ENCODE measurements at places on chromosomes 3 and 15.

DNA sequence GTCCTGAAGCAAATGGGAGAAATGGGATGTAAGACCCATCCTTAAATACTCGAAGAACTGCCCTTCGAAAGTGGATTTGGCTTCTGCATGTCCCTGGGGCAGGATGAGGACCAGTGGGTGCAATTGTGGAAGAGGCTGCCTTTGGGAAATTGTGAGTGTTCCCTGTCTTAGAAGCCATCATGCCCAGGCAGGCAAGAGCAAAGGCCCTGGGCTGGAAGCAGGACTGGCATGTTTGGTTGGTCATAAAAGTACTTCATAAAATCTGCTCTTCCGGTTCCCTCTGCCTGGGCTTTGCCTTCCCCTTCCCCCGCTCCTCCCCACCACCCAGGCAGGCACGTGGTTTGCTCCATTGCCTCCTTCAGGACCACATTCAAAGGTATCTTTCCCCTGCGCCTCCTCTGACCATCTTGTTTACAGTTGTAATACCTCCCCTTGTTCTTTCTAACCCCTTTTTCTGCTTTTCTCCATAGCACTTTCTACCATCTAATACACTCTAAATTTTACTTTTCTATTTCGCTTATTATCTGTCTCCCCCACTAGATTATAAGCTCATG lies 8.3 kb downstream of the MINAR1 start:
- no peak for DNase-seq

DNA sequence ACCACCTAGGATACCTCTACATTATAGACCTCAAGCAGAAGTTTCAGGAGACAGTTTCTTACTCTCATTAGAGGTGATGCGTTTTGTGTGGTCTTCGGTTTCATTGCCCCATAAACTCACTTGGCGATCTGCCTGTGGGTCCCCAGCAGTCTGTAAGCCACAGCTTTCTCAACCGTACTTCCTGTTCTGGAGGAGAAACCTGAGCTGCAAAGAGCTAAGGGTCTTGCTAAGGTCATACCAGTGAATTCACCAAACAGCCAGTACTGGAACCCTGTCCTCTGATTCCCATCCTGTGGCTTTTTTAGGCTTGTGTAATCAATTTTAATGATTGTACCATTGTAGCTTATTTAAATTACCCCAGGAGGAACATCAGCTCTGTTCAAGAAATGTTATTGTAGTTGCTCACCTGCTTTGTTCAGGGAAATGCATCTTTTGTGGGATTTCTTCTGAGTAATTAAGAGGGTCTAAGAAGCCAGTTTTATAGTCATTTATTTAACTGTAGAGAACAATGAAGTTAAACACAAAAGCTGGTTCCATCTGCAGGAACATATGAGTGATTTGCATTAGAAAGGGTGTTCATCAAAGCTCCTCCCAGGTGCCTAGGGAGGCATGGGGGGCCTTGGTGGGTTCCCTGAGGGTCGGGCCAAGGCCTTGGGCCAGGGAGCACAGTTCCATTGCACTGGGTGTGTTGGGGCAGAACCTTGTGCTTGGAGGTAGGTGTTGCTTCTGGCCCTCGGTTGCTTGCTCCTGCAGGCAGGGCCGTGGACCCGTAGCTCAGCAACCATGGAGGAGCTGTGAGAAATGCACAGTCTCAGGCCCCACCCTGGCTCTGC lies 69.6 kb downstream of the APBA2 start:
- DNase-seq, result peak; percentile 8

DNA sequence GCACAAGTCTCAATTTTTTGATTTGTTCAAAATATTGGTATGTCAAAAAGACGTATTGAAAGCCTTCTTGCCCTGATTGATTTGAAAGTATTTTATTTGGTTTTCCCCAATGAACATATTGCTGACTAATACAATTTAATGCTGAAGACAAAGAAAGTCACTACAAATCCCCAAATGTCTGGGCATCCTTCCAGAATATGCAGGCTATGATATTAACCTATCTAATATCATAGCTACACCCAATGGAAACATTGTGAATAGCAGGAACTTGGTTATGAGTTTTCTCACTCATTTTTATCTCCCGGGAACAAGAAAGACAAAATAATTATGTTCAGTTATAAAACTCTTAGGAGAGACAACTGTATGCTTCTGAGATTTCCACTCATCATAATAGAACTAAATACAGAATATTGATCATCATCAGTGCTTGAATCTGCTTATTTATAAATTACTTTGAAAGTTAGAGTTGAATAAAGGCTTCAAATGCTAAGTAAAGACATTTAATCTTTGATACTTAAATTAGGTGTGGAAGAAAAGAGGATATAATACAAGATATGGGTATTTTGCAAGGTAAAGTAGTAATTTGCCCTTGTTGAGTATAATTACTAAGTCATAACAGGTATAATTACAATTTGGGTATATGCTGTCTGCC lies 483.9 kb downstream of the RBMS3 start:
- peak; percentile 4 for DNase-seq

- no peak for DNase-seq
These were observed 132.6 kb downstream of the NR2F2 start for GRCh38 chr15:96462768-96463750.

GRCh38 chr15:92763459-92763858 lies 107.9 kb upstream of the FAM174B start:
- DNase-seq, result no peak

- no peak for DNase-seq
These were observed 194.5 kb downstream of the MEX3B start for GRCh38 chr15:81851325-81851724.

DNA sequence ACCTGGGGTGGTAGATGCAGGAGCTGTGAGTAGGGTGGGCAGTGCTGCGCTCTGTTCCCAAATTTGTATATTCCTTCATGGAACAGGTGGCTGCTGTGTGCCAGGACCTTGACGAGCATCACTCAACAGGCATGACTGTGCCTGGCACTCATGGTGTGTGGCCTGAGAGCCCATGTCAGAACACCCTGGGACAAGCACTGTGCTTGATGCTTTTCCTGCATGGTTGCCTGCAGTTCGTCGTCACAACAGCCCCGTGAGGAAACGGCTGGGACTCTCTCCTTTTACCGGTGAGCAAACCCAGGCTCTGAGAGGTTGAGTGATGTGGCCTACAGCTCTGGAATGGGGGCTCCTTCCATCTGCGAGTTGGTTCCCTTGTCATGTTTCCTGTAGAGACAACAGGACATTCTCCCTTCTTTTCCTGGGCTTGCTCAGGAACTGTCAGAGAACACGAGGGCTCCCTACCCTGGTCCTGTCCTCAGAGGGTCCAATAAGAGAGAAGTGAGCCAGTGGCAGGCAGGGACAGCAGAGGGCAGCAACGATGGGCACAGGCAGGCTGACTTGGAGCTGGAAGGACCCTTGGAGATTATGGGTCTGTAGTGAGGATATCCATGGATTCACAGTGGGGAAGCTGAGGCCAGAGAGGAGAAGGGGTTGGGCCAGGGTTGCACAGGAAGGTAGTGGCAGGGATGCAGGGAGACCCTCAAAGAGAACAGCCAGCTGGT lies 37.4 kb downstream of the PRKCD start:
- no peak for DNase-seq

GRCh38 chr3:148773805-148774204 lies 53.8 kb upstream of the CPB1 start:
- no peak for DNase-seq

DNA sequence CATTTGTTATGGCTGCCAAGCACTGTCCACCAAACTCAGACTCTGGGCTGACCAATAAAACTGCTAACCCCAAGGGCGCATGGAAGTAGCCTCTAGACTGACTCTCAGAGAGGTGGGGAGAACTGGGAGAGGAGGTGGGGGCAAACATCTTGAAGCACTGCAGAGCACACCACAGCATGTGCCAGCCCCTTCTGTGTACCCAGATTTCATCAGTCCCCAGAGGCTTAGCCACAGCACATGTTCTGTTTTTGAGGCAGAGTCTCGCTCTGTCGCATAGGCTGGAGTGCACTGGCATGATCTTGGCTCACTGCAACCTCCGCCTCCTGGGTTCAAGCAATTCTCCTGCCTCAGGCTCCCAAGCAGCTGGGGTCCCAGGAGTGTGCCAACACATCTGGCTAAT lies 119.5 kb upstream of the SPATA12 start:
- no peak for DNase-seq

- DNase-seq, result no peak
These were observed 117.4 kb upstream of the ZBED2 start for GRCh38 chr3:111712294-111713167.

DNA sequence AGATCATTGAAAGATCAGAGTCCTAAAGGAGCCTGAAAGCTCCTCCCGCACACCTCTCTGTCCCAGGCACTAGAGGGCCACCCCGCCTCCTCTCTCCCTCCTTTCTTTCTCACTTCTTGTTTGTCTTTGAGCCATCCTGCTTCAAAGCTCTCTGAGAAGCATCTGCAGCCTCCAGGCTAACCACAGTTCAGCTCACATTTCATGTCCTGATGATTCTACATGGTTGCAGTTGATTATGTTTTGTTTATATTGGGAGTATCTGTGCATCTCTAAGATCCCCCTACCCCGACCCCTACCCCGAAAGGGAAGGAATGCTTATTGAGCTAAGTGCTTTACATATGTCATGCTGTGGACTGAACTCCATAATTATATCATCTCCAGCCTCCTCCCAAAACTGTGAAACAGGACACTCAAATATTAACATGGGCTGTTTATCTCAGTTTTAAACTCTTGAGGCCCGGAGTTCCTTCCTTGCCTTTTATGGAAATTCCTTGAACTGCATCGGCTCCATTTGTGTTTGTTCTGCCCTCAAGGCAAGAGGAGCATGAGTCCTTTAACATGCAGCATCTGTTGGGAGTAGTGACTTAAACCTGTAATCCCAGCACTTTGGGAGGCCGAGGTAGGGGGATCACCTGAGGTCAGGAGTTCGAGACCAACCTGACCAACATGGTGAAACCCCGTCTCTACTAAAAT lies 30.9 kb downstream of the MGLL start:
- DNase-seq, result peak; percentile 22
